Fibroblast of skin of left quadriceps (primary cell): ENCODE measurements at places on chromosomes 1 and 21.
A peak's percentile ranks its signal among the peaks of the same experiment; 100 is the strongest.

GRCh38 chr21:44485254-44485793 is 30.0 kb downstream of the LRRC3 start:
- DNase-seq: no peak

GRCh38 chr21:34900376-34900775 is 148.7 kb downstream of the RUNX1 start:
- DNase-seq: no peak

DNA sequence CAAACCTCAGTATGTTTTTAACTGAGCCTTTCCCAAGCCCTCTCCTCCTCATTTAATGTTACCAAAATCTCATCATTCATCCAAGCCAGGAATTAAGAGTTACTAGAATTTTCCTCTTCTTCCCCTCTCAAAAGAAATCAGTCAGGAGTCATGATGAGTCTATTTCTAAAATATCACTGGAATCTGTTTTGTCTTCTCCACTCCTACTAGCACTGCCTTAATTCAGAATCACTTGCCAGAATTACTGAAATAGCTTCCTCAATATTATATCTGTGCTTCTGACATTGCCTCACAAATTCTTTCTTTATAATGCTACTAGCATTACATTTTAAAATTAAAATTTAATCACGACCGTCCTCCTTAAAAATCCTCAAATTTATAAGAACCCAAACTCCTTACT is 106.1 kb downstream of the PTGER3 start:
- no peak for DNase-seq

DNA sequence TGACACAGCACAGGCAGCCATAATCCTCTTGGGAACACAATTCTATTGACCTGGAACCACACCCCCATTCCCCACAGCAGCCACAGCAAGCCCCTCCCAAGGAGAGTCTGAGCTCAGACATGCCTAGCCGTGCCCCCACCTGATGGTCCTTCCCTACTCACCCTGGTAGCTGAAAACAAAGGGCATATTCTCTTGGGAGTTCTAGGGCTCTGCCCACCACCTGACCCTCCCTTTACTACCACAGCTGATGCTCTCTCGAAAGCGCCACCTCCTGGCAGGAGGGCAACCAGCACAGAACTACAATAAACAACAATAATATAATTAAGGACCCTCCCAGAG is 184.8 kb upstream of the COA6 start:
- DNase-seq: no peak

- DNase-seq: no peak
Measured at GRCh38 chr1:44417351-44418021, 12.4 kb downstream of the RNF220 start.

- no peak for DNase-seq
Measured at GRCh38 chr1:190029441-190029840, 448.2 kb downstream of the BRINP3 start.

- no peak for DNase-seq
Measured at GRCh38 chr1:113281550-113281949, 108.8 kb upstream of the MAGI3 start.

DNA sequence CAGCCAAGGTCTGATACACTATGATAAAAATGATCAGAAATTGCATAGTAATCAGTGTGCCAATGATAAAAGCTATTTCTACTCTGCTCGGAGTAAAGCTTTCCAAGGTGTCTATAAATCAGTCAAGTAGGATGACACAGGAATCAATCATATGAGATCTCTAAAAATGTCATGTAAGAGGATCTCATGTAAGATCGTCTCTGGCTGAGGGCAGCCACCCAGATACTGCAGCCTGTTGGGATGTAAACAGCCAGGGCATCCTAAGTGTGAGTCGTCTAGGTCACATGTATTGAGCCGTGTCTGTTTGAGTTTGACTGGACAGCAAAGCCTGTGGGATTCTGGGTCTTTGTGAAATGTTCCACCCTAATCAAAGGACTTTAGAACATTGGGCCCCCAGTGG is 2.8 kb upstream of the TEX35 start:
- no peak for DNase-seq

DNA sequence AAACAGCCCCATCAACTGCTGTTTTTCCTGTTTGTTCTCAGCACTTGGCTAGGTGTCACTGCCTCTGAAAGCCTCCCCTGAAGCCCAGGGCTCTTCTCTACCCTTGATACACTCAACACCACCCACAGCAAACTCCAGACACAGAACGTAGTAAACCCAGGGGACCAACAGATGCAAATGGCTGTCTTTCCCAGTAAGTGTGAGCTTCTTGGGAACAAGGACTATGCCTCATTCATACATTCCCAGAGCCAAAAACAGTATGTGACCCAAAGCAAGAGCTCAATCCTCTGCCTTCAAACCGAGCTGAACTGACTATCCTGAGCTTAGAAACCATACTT is 4.4 kb downstream of the LBR start:
- DNase-seq: no peak

GRCh38 chr1:205326812-205327466 is 5.4 kb upstream of the NUAK2 start:
- DNase-seq: no peak

GRCh38 chr1:81287411-81288080 is 513.2 kb upstream of the ADGRL2 start:
- no peak for DNase-seq

DNA sequence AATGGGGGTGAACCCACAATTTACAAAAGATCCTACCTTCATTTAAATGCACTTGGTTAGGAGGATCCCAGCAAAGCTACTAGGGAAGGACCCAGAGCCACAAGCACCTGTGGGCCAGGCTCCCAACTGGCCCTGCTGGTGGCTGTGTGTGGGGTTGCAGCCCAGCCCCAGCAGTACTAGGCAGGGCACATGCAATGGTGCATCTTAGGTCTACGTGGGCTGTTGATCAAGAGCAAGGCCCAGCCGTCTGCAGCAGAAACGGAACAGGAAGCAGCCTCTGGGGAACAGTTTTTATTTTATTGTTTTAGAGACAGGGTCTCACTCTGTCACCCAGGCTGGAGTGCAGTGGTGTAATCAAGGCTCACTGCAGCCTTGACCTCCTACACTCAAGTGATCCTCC is 134.1 kb upstream of the RAB4A start:
- DNase-seq: no peak

DNA sequence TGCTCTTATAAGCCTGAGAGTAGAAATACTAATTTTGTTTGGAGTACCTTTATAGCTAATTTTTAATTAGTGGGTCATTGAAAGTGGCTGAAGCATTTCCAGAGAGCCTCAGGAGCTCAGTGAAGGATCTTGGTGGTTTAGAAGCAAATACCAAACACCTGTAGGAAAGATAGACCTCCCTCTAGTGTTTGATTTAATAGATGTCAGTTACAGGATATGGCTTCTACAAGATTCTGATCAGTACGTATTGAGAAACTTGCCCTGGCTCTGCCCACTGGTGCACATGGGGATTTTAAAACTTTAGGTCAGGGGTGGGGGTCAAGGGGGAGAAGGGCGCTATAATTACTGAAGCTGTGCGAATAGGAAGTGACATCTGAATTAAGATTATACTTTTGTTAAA is 122.2 kb downstream of the POU2F1 start:
- no peak for DNase-seq

GRCh38 chr1:30410153-30410851 is 313.1 kb downstream of the MATN1 start:
- DNase-seq: no peak

DNA sequence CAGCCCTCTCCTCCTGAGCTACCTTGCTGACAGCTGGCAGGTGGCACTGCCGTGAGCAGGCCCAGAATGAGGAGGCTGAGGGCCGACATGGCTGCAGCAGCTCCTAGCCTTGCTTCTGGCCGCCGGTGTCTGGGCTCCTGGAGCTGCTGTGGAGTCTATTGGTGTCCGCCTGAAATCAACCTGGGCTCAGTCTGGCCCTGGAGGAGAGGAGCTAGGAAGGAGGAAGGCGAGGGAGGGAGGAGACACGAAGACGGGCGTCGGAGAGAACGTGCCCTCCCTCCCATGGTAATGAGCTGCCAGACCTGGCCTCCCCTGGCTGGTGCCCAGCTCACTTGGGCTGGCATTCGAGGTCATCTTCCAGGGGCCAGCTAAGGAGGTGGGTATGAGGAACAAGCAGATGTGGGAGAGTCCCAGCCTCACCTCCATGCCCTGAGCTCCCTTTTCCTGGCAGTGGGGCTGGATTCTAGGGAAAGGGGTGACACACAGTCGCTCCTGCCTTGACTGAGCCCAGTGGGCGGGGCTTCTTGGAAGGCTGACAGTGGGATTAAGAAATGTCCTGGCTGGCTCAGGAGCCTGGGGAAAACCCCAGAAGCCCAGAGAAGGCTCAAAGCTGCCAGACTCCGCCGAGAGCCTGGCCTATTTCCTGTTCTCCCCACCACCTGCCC is at the start of gene PDZK1IP1:
Gene PDZK1IP1 (minus strand): TSS at position 193 of the 665 bp plus-strand sequence. CDS start 104 bp downstream, at position 89.
- no peak for DNase-seq

GRCh38 chr1:202235856-202236837 is 42.5 kb downstream of the LGR6 start:
- DNase-seq: peak; percentile 89

DNA sequence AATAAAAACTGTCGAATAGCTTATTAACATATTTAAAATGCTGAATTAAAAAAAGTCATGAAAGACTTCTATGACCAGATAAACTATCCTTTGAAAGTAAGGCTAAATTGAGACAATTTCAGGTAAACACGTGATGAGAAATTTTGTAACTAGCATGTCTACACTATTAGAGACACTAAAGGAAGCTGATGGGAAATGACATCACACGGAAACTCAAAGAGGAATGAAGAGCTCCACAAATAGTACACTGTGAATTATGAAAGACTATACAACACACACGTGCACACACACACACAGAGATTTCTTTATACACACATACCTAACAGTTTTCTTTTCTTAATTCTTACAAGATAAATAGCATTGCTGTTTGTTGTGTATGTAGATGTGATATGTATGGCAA is 70.9 kb upstream of the PLA2G4A start:
- DNase-seq: no peak

DNA sequence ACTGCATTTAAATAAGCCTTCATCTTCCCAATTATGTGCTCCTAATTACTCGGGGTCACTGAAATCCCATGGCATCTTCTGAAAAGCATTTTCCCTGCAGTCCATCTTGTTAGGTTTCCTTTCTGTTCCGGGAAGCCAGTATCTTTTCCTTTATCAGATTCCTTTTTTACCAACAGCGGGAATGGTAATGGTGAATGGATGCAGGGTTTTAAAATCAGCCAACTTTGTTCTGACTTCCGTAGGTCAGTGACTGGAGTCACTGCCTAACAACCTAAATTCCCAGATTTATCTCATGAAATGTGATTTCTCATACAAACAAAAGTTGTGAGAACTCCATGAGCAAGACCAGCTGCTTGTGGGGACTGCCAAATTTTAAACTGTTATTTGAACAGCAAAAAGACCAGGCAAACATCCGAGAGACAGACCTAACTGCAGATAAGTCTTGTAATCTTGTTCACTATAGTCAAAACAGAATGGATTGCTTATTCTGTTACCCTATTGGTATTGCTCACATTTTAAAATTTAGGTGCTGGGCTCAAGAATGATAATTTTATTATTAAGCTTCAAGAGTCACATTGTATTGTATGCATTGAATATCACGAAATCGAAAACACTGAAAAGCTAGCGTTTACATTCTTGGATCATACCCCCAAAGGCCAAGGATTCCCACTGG is 1.2 kb upstream of the RWDD3 start:
- DNase-seq: no peak

GRCh38 chr1:208479435-208479834 is 235.3 kb upstream of the PLXNA2 start:
- DNase-seq: no peak

DNA sequence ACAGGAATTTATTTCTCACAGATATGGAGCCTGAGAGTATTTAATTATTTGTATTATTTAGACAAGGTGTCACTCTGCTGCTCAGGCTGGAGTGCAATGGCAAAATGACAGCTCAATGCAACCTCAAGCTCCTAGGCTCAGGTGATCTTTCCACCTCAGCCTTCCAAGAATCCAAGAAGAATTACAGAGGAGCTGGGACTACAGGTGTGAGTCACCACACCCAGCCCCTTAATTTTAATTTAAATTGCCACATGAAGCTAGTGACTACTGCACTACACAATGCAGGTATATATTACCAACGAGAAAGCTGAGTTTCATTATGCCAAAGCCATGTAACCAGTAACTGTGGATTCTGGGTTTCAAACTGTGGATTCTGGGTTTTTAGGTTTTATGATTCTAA is 2.1 kb downstream of the KHDC4 start:
- DNase-seq: no peak

GRCh38 chr1:87044424-87044823 is 130.0 kb downstream of the HS2ST1 start:
- no peak for DNase-seq

GRCh38 chr1:228079013-228079412 is 3.5 kb upstream of the ARF1 start:
- no peak for DNase-seq

- no peak for DNase-seq
Measured at GRCh38 chr1:43021547-43022474, 63.1 kb upstream of the SLC2A1 start.

GRCh38 chr1:153354515-153355193 is 3.0 kb upstream of the S100A9 start:
- no peak for DNase-seq

DNA sequence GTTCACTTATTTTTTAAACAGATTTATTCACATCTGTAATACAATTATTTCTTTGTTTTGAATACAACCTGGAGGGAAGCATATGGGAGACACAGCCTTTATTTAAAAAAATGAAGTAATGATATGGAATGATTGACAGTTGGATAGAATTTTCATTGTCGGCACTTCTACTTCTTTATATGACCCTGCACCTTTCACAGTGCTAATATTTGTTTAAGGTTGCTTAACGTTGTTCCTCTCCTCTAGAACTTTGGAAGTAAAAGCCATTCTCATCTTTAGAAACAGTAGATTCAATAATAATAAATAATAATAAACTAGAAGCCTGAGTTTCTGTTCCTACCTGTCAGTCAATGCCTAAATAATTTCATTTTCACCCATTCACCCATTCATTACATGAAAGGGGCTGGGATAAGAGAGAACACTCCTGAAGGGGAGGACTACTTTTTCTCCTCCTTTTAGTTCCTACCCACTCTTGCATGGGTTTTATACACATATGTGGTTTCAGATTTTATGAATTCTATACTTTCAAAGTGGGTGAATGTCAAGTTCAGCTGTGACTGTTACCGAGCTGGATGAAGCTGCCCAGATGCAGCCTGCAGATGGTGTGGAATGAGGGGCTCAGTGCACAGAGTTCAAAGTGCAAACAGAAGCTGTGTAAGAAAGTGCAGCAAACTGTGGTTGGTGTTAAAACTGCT is 9.4 kb downstream of the RUNX1 start:
- DNase-seq: no peak

GRCh38 chr1:38814444-38814983 is 45.1 kb downstream of the RRAGC start:
- DNase-seq: no peak

DNA sequence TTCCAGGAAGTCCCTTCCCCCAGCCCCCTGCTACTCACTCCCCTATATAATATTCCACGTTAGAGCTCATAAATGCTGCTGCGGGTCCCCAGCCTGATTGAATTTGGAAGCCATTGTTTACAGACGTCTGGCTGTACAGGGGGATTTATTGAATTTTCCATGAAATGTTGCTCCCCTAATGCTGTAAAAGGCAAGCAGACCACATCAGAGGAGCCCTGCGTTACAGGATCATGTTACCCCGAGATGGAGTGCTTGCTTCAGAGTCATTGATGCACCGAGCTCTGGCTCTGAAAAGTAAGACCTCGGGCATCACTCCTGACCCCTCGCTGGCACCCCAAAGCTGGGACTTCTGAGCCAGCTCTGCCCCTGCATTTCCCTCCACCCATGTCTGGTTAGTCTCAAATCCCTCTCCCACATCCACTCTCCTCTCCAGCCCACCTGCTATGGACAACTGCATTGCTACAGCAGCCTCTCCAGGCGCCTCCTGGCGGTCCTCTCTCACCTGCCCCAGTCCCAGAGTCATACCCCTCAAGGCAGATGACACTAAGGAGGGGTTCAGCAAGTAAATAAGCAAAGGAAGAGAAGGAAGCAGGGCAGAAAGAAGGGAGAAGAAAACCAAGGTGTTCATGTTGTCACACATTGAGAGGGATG is 127.8 kb downstream of the TMEM53 start:
- no peak for DNase-seq
